ENCODE measurements at places on chromosomes 4 and X.

GRCh38 chr4:26051240-26051639 is 137.2 kb downstream of the SMIM20 start:
- peak; percentile 53 for DNase-seq

- no peak for DNase-seq
These were observed 446.8 kb downstream of the TRAM1L1 start for GRCh38 chr4:116638592-116638991.

GRCh38 chrX:97126020-97126419 is 242.3 kb downstream of the RPA4 start:
- DNase-seq: peak; percentile 6

- no peak for DNase-seq
These were observed 48.9 kb downstream of the JADE3 start for GRCh38 chrX:46961097-46961496.

GRCh38 chr4:164779811-164780216 is 25.9 kb downstream of the SMIM31 start:
- DNase-seq: peak; percentile 32

DNA sequence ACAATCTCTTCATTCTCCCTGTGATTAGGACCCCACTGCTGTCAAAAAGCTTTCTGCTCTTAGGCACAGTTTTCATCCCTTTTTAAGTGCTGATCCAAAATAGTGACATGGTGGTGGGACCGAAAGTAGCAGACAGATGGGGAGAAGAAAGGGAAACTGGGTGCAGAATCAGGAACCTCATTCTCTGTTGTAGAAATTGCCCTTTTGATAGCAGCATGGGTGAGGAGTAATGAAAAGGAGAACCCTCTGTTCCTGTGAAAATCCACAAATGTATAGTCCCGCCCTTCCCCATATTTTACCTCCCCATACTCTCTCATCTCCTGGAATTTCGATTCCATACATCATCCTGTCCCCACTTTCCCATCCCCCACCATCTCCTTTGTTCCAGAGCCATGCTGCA is 126.5 kb downstream of the STIM2 start:
- DNase-seq: no peak

- peak; percentile 34 for DNase-seq
These were observed 167.7 kb downstream of the NPNT start for GRCh38 chr4:106063009-106063408.

DNA sequence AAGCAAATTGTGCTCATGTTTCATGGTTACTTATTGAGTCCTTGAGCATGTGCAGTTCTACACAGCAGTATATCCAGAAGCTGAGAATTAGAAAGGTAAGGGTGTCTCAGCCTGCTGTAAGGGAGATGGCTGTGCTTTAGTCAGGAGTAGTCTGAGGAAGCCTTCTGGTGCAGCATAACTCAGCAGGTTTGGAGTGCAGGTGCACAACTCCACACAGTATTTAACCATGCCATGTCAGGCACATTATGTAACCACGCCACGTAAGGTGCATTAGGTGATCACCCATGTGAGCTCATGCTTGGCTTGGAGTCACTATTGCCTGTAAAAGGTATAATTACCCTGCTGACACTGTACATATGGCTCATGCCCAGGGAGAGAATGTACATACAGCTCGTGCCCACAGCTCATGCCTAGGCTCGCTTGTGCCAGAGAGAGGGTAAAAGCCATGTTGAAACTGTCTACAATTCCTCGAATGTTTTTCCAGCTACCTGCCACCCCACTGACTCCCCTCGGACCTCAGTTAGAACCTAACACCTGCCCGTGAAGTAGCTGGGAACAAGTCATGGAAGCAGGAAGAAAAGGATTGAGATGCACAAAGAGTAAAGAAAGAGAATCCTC is 37.8 kb downstream of the UCHL1 start:
- DNase-seq: no peak

DNA sequence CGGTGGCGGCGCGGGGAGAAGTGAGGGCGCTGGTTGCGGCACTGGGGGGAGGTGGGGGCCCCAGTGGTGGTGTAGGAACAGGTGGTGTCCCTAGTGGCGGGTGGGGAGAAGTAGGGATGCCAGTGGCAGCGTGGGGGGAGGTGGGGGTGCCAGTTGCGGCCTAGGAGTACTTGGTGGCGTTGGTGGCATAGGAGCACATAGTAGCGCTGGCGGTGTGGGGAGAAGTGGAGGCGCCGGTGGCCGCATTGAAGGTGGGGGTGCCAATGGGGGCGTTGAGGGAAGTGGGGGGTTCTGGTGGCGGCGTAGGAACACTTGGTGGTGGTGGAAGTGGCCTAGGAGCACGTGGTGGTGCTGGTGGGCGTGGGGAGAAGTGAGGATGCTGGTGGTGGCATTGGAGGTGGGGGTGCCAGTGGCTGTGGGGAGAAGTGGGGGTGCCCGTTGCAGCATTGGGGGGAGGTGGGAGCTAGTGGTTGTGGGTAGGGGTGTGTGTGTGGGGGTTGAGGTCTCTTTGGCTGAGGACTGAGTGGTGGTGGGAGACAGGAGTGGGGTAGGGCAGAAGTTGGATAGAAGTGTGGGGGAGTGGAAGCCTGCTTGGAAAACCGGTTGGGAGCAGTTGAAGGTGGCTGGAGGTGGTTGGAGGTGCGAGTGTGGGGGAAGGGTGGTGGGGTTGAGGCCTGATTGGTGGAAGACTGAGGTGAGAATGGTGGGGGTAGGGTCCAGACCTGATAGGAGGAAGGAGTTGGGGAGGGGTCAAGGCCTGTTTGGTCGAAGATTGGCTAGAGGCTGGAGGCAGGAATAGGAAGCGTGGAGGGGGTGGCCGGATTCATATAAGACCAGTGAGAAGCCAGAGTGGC is 1.1 kb downstream of the GCNA start:
- no peak for DNase-seq

- DNase-seq: peak; percentile 69
These were observed 159.8 kb upstream of the JADE1 start for GRCh38 chr4:128649575-128650205.

- no peak for DNase-seq
These were observed 408.5 kb downstream of the KLHL13 start for GRCh38 chrX:117707948-117708743.

GRCh38 chr4:79854856-79855502 is 218.1 kb downstream of the ANTXR2 start:
- DNase-seq: peak; percentile 31

- no peak for DNase-seq
These were observed 305.2 kb upstream of the MAOA start for GRCh38 chrX:43350935-43351334.

GRCh38 chr4:108919226-108919893 is 156.5 kb upstream of the ETNPPL start:
- no peak for DNase-seq

DNA sequence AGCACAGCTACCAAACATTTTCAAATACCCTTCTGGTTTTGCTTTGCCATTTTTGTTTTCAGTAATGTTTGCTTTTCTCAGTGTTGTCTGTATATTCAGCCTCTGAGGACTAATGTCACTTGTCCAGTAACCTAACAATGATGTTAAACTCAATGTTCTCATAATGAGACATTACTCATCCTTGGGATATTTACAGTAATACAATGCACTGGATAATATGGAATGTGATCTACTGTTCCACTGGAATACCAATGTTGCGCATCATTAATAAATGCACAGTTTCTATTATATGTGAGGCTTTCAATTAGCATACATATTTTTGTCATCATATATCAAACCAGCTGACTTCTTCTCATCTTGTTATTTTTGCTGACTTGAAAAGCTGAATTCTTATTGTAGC is 259.1 kb downstream of the SH2D1A start:
- peak; percentile 36 for DNase-seq

DNA sequence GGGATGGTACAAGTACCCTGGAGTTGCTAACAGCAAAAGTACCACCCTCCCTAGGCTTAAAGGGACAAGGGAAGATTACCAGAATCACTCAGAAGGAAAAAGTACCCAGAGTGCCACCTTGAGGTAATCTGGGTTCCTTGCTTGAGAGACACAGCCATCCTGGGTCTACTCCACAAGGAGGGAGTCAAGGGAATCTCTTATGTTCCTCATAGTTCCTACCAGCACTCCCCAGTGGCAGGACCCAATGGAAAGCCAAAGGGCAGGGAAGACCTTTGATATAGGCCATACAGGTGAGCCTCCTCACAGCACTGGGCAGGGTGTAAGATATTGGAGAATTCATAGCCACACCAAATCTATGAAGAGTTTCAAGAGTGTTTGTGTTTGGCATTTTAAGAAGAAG is 5.7 kb downstream of the IL2 start:
- peak; percentile 1 for DNase-seq

DNA sequence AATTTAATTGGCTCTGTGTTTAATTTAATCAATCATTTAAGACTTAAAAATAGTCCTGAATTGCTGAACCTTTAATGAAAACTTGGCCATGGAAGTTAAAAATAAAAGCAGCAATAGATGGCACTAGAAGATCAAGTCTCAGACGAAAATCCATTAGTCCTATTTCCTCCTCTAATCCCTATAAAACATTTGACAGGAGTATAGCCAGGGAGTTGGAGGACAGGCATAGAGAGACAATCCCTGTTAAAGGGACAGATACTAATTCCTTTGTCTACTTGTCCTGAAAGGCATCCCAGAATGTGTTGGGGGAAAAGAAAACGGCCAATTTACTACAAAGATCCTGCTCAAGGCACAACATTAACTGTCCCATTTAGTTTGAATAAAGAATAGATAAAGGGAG is 276.3 kb upstream of the TACR3 start:
- DNase-seq: peak; percentile 10

- DNase-seq: no peak
These were observed at the start of gene SMIM9 for GRCh38 chrX:154834562-154834961. Gene SMIM9, minus strand, starts transcription at chrX:154834662. Its CDS starts 3,806 bp downstream, at chrX:154830856.

DNA sequence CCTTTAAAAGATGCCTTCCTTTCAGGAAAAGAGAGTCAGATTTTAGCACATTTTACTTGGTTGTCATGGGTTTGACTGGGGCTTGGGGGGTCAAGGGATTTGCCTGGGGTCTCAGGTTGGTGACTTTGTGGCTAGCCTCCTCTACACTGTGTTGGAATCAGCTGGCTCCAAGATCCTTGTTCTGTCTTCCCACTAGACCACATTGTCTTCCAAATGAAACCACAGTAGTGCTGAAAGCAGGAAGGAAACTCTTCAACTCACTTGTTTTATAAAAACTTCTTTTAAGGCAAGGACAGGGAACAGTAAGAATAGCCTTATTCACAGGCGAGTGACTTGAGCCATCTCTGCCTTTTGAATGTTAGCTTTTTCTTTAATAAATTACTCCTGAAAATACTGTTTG is 37.0 kb upstream of the OTUD4 start:
- DNase-seq: no peak

DNA sequence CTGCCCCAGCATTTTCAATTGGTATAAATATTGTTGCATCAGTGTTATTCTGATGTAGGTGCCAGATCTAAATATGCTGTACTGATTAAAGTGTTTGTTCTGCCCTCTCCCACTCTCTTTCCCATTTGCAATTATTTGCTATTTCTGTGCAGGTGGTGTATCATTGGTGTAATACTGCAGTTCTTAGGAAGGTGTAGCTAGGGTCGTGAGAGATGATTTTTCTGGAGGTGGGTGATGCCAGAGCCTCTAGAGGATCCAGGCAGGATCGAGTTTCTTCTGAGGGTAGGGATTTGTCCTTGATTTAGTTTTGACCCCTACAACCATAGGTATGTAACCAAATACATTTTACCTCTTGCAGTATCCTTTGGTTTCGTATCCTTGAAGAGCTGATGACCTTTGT is 1.9 kb downstream of the SMAD1 start:
- DNase-seq: no peak

DNA sequence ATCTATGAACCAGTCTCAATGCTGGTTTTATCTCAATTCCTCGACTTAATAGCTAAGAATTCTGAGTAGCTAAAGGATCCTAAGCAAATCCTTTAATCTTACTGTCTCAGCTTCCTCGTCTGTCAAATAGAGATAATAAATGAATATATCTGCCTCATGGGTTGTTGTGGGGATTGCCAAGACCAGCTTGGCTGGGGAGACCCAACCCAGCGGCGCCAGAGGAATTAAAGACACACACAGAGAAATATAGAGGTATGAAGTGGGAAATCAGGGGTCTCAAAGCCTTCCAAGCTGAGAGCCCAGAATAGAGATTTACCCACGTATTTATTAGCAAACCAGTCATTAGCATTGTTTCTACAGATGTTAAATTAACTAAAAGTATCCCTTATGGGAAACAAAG is 41.9 kb downstream of the SLC34A2 start:
- no peak for DNase-seq

GRCh38 chr4:113112338-113112978 is 63.0 kb downstream of the ANK2 start:
- DNase-seq: no peak

DNA sequence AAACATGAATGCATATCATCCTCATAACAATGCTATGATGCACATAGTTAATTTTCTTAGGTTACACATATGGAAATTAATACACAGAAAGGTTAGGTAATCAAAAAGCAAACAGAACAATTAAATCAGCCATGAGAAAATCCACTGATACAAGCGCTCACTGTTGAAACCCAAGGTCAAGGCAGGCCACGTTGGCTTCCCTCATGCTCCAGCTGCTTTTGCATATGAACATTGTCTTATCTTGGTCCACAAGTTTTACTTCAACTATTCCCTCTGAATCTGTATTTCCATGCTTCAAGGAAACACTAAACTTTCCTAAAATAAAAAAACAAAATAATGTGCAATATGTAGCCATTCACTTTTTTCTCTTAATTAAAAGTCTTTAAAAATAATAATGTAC is 34.5 kb upstream of the PLA2G12A start:
- DNase-seq: no peak

GRCh38 chr4:153110739-153111138 is 93.5 kb upstream of the TRIM2 start:
- no peak for DNase-seq

GRCh38 chr4:48108309-48109073 is 25.6 kb downstream of the TXK start:
- no peak for DNase-seq

GRCh38 chrX:47206316-47206715 is 12.2 kb upstream of the CDK16 start:
- DNase-seq: no peak

DNA sequence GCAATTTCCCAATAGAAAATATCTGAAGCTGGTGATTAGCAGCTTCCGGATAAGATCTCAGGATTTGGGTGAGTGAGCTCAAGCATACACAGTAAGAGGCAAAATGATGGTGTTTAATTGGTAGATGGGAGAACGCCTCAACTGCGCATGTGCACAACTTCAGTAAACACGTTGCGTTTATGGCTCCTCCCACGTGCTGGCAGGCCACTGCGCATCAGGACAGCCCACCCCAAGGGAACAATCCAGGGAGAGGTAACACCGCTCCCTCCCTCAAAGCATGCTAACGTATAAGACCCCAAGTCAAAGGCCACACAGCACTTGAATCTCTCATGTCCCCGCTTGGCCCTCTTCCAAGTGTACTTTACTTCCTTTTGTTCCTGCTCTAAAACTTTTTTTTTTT is 10.3 kb upstream of the CENPU start:
- DNase-seq: no peak

- peak; percentile 74 for DNase-seq
These were observed 16.0 kb downstream of the NBDY start for GRCh38 chrX:56744996-56745395.

Data from fibroblast of skin of right quadriceps (primary cell).